Kidney glomerular epithelial cell (primary cell): ENCODE measurements at places on chromosomes 13 and 19.

- peak; percentile 31 for DNase-seq
Observed at GRCh38 chr19:58317476-58318072, 9.2 kb upstream of the ZSCAN22 start.

DNA sequence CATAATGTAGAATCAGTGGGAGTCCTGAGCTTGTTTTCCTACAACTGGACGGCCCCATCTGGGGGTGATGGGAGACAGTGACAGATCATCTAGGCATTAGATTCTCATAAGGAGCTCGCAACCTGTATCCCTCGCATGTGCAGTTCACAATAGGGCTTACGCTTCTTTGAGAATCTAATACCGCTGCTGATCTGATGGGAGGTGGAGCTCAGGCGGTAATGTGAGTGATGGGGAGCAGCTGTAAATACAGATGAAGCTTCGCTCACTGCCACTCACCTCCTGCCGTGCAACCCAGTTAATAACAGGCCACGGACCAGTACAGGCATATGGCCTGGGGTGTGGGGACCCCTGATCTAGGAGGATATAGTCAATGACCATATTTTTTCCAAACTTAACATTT lies 38.8 kb downstream of the RCBTB1 start:
- DNase-seq: no peak

- DNase-seq: no peak
Observed at GRCh38 chr13:57582032-57582431, 49.5 kb upstream of the PCDH17 start.

GRCh38 chr13:61600360-61601033 lies 184.8 kb upstream of the PCDH20 start:
- DNase-seq: no peak

DNA sequence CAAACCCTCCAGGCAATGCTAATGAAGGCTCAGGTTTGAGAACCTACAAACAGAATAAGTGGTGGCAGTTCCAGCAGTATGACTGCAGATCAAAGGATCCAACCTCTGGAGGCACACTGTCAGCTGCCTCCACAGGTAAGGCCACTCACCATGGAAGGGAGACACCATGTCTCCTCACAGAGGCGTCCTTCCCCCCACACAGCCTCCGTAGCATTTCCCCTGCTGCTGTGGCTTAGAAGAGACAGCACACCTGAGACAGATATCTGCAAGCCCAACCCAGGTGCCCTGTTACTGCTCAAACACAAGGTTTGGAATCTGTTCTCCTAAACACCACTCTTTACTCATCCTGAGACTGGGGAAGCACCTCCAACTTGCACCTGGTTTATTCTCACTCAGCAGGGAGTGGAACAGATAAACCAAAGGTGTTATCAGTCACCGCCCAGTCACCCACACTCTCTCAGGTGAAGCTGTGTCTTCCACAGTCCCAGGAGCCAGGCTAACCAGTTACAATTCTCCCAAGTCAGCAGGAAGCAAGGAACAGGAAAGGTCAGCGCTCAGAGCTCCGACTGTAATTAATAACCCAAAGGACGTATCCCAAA lies 311.2 kb downstream of the FOXO1 start:
- DNase-seq: no peak
